ENCODE measurements at places on chromosomes 1 and 21.

DNA sequence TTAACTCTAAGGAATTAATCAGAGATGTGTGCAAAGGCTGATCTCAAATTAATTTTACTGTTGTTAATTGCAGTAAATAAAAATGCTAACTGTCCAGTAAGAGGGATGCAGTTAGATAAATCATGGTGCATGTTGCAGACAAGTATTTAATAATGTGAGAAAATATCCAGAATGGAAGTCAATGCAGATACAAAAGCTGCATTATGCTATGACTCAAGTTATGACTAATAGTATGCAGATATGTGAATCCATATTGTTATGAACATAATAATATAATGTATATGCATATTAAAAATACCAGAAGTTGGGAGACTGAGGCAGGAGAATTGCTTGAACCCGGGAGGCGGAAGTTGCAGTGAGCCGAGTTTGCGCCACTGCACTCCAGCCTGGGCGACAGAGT, 21.4 kb downstream of the RNASEL start:
- DNase-seq = no peak

GRCh38 chr1:168762473-168762872, 33.5 kb upstream of the DPT start:
- DNase-seq = no peak

- peak; percentile 40 for DNase-seq
These were observed 197.6 kb downstream of the SIPA1L2 start for GRCh38 chr1:232432313-232432712.

DNA sequence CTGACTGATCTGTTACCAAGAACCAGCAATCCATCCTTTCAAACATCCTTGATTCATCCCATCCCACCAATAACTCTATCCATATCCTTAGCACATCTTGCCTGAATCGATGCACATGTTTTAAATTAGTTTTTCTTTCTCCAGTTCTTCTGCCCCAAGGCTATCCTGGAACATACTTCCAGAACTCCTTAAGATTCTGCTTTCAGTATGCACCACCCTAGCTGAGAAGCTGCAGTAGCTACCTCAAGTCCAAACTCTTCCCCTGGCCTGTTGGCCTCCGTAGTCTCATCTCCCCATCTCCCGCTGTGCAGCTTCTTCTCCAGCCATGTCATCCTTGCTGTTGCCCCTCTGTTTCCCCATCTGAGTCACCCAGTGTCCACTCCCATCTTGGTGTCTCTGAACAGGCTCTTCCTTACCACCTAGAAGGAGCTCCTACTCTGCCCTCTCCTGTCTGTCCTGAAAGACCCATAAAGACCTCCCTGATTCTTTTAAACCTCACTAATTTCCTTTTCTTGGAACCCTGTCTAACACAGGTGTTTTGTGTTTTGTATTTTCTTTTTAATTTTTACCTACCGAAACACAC, 108.0 kb downstream of the SGIP1 start:
- no peak for DNase-seq

- no peak for DNase-seq
These were observed 271.9 kb downstream of the HHAT start for GRCh38 chr1:210600421-210601159.

- no peak for DNase-seq
These were observed 31.8 kb upstream of the ARF1 start for GRCh38 chr1:228050571-228051231.

- DNase-seq = no peak
These were observed 31.1 kb upstream of the PEX10 start for GRCh38 chr1:2443277-2444137.

DNA sequence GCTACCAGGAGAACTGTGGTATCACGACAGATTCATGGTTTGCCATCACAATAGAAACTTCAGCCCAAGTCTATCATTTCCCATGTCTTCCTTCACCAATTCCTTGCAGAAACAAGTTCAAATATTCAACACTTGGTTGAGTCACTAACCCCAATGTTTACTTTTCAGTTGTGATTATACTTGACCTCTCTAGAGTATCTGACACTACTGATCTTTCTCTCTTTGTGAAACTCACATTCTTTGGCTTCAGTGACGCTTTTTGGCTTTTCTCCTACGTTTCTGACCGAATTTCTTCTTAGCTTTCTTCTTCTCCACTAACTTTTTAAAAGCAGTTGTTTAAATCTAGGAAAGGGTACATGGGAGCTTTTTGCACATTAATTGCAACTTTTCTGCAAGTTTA, 48.8 kb upstream of the HMGB4 start:
- DNase-seq = peak; percentile 93

GRCh38 chr1:44336668-44337067, 18.4 kb downstream of the ERI3 start:
- DNase-seq = no peak

- DNase-seq = peak; percentile 62
These were observed 25.4 kb downstream of the PIGM start for GRCh38 chr1:160006312-160006940.

DNA sequence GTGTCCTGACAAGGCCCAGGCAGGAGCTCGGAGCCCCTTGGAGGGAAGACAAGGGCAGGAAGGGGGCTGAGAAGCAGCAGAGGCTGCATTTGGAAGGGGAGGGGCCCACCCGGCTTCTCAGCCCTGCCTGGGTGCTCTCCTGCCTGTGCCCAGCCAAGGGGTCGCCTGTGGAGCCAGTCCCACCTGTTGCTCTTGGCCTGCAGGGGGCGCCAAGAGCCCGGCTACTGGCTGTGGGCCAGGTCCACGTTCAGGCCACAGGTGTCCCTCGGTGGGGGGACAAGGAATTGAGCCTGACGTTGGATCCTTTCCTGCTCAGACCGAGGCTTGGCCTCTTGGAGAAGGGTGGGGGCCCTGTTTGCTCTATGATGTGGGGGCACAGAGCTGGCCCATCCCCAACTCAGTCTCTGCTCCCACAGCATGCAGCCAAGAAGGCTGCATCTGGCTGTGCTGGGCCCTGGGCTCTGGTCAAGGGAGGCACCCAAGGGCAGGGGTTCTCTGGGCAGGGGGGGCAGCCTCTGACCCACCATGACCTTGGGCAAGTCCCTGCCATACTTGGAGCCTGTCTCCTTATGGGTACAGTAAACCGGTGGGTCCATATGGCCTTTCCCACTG, 10.9 kb downstream of the WNT4 start:
- no peak for DNase-seq

GRCh38 chr1:204478921-204479320, 15.7 kb downstream of the PIK3C2B start:
- no peak for DNase-seq
